ENCODE measurements at places on chromosomes 7 and 10.

GRCh38 chr7:124996778-124997177 lies 67.2 kb upstream of the POT1 start:
- no peaks in the 10 kb centered on the region for H3K36me3 ChIP-seq
- no peaks in the 10 kb centered on the region for H3K27me3 ChIP-seq

GRCh38 chr7:101954499-101954898 lies 137.1 kb downstream of the CUX1 start:
- H3K27ac ChIP-seq, result no peak overlapping the region
- no peak overlapping the region for H3K4me3 ChIP-seq
- H3K36me3 ChIP-seq, result no peaks in the 10 kb centered on the region
- no peaks in the 10 kb centered on the region for H3K4me1 ChIP-seq
- no peaks in the 10 kb centered on the region for H3K27me3 ChIP-seq
- no peak for DNase-seq

GRCh38 chr10:81866753-81867152 lies 8.2 kb upstream of the NRG3 start:
- no peaks in the 10 kb centered on the region for H3K36me3 ChIP-seq
- H3K27ac ChIP-seq, result no peak overlapping the region
- no peak for DNase-seq
- H3K4me3 ChIP-seq, result no peak overlapping the region

DNA sequence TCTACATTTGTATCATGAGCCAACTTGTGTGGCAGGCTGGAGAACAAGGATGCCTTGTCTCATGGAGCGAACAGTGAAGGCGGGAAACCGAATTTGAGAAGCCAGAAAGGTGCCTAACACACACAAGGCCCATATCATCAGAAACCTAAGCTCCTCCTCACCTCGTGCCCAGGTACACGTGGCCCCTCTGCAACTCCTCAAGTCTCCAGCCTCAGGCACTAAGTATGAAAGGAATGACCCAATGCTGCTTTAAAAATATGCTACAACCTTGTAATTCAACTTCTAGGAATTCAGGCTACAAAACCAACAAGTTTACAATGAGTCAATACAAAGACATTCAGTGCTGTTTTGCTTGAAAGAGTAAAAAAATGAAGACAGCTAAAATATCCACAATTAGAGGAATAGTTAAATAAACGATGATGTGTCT lies 95.7 kb downstream of the CDK6 start:
- H3K27me3 ChIP-seq, result no peaks in the 10 kb centered on the region
- H3K4me3 ChIP-seq, result no peak overlapping the region
- DNase-seq, result no peak
- H3K36me3 ChIP-seq, result no peaks in the 10 kb centered on the region
- no peak overlapping the region for H3K27ac ChIP-seq

- H3K4me3 ChIP-seq, result no peak overlapping the region
- H3K4me1 ChIP-seq, result peaks cover 24% of the 10 kb centered on the region
- no peak for DNase-seq
- H3K27ac ChIP-seq, result no peak overlapping the region
- no peaks in the 10 kb centered on the region for H3K36me3 ChIP-seq
These were observed 10.7 kb downstream of the KMT2E start for GRCh38 chr7:105024734-105025133.

Measured in pancreas (tissue), 10 donors.